ENCODE measurements at places on chromosomes 1 and 21. TPM values are rescaled to one million over a fixed set of nuclear protein-coding genes. Genes with fewer than 3 reads are reported as not detected.

The SLAMF6 gene
- not detected for total RNA-seq

The HES3 gene
- total RNA-seq: not detected

The MIXL1 gene
- not detected for total RNA-seq

The KIF2C gene
- total RNA-seq: 55.4 TPM

The ALG14 gene
- 2.4 TPM for total RNA-seq

The DCDC2B gene
- total RNA-seq: not detected

The C1orf87 gene
- not detected for total RNA-seq

The CCDC17 gene
- not detected for total RNA-seq

The TRIM67 gene
- total RNA-seq: 1.3 TPM

The CGN gene
- total RNA-seq: 0.61 TPM

The CAMSAP2 gene
- 16.1 TPM for total RNA-seq

The CDC20 gene
- total RNA-seq: 220 TPM

The MNDA gene
- not detected for total RNA-seq

The TESK2 gene
- not detected for total RNA-seq

The TRIM17 gene
- not detected for total RNA-seq

The FCN3 gene
- not detected for total RNA-seq

The PRXL2B gene
- total RNA-seq: 31.0 TPM

The LCE3D gene
- not detected for total RNA-seq

The KCNE2 gene
- not detected for total RNA-seq

The ZNF683 gene
- total RNA-seq: not detected

The COG2 gene
- total RNA-seq: 32.2 TPM

The SGIP1 gene
- 26.8 TPM for total RNA-seq

The C4BPA gene
- not detected for total RNA-seq

The FHAD1 gene
- total RNA-seq: 1.2 TPM

The ALX3 gene
- not detected for total RNA-seq

The SH2D1B gene
- total RNA-seq: not detected

The PGLYRP4 gene
- total RNA-seq: not detected

The ANGPTL3 gene
- total RNA-seq: not detected

The SLC25A24 gene
- total RNA-seq: 45.2 TPM

The IRF6 gene
- not detected for total RNA-seq

The KRTAP10-6 gene
- total RNA-seq: not detected

The ZBTB8A gene
- 3.4 TPM for total RNA-seq

The ATAD3C gene
- total RNA-seq: not detected

The TDRD10 gene
- not detected for total RNA-seq

The KTI12 gene
- total RNA-seq: 23.1 TPM

The FMN2 gene
- total RNA-seq: 1.3 TPM

The NBPF10 gene
- 0.23 TPM for total RNA-seq

The CD1D gene
- 0.06 TPM for total RNA-seq

The NID1 gene
- total RNA-seq: 1.2 TPM
